ENCODE measurements at places on chromosomes 2 and 18.

DNA sequence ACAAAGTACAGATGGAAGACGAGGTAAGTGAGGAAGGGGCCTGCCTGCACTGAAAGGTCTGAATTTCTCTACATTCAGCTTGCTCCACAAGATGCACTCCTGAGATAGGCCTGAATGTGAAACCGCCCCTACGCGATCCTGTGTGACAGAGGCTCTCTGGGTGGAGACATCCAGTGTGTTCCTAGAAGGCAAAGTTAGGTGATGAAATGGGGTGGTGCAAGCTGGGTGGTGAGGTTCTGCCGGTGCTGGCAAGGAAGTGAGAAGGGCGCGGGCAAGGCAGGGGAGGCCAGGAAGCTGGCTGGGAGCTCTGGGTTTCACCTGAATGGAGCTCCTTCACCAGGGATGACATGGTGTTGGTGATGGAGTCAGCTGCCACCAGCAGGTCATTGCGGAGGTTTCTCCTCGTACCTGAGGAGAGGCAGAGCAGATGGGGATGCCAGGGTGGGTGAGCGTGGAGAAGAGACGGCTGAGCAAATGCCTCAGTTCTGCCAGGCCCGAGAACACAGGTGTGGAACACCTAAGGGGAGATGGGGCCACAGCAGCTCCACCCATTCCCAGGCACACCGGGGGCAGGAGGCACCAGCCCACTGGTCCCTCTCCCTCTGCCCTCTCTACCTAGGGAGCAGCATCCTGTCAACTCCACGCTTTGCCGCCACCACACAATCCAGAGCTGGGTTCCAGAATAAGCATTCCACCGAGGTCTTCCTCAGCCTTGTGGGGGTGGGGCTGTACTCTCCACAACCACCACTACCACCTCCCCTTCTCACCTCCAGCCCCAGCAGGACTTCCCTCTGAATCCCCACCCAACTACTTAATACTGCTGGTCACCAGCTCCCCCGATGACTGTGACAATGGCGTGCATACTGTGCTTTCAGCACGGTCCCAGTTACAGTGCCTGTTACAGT, 45.5 kb upstream of the DNMT3A start:
- no peak for DNase-seq

- DNase-seq, result no peak
Measured at GRCh38 chr2:121286506-121286905, 1.5 kb upstream of the TFCP2L1 start.

DNA sequence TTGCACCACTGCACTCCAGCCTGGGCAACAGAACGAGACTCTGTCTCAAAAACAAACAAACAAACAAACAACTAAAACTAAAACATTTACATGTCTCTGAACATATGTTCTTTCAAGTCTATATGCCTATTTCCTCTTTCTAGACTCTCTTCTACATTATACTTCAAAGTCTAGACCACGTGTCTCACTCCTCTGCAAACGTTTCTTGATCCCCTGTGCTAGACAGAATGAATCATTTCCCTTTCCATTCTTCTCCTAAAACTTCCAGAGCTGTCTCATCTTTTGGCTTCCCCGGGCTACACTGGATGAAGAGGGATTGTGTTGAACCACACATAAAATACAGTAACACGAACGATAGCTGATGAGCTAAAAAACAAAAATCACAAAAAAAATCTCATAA, 67.1 kb downstream of the BAZ2B start:
- DNase-seq, result no peak

- no peak for DNase-seq
Measured at GRCh38 chr2:215973954-215974699, 39.2 kb downstream of the MREG start.

DNA sequence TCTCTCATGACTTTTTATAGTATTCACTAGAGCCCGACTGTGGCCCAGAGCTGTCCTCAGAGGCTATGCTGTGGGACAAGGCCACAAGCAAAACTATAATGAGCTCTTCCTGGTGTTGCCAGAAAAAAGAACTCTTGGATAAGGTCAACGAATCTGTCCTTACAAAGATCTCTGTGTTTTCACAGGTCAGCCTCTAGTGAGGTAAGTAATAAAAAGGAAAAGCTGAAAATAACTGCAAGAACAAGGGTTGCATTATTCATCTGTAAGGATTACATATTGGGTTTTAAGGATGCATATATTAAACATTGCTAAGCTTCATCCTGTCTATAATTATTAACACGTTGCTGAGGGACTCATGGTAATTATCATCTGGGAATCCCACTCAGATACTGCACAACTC, 62.8 kb upstream of the ATL2 start:
- DNase-seq, result no peak

Measured in activated T-helper 1 cell treated with anti-CD3 and anti-CD28 coated beads, Interleukin-2, amount 50 U/mL, for 16 hours (primary cell).